Uterine smooth muscle cell (primary cell): ENCODE measurements at places on chromosomes 1 and 21. TPM values are rescaled to one million over a fixed set of nuclear protein-coding genes. Genes with fewer than 3 reads are reported as not detected.

Gene OR14A16
- total RNA-seq = not detected in 2 replicates

Gene SLC30A1
- total RNA-seq = 11.4 and 23.2 TPM in 2 replicates

Gene MYOM3
- under 0.01 TPM in 1 of 2 replicates, not detected in the other for total RNA-seq

Gene KRTAP11-1
- total RNA-seq = not detected in 2 replicates

Gene SLC6A17
- 1.7 and 2.4 TPM in 2 replicates for total RNA-seq
